Pons (tissue), 1 donor: ENCODE measurements at places on chromosomes 11 and 22.

- no peak for DNase-seq
Measured at GRCh38 chr11:24622262-24622661, 125.4 kb downstream of the LUZP2 start.

- DNase-seq = no peak
Measured at GRCh38 chr11:117589063-117589462, 208.0 kb downstream of the DSCAML1 start.

GRCh38 chr11:123302751-123303195 is 107.7 kb upstream of the CLMP start:
- no peak for DNase-seq

GRCh38 chr11:64007629-64008282 is 21.5 kb downstream of the OTUB1 start:
- peak; percentile 37 for DNase-seq
